ENCODE measurements at places on chromosomes 3 and 15.

DNA sequence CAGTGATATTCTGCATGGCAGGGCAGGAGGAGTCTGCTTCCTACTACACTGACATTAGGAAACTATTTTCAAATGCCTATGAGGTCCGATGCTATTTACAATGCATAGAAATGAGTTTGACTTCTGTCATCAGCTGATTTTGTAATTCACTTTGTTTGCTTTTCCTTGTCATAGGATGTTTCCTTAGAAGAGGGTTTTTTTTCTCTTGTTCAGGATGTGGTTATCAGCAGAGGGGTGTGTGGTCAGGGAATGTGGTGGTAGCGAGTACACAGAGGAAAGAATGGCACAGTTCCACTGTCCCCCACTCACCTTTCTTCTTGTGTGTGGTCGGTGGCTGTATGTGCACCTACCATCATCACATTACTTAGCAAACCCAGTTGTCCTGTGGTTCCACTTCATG is 231.5 kb downstream of the LRTM1 start:
- DNase-seq, result no peak

GRCh38 chr3:157868946-157869345 is 237.3 kb downstream of the SHOX2 start:
- DNase-seq, result no peak

- DNase-seq, result no peak
These were observed 831.0 kb upstream of the ARPP21 start for GRCh38 chr3:34808287-34808686.

GRCh38 chr15:85673326-85673725 is 121.4 kb downstream of the KLHL25 start:
- DNase-seq, result no peak

DNA sequence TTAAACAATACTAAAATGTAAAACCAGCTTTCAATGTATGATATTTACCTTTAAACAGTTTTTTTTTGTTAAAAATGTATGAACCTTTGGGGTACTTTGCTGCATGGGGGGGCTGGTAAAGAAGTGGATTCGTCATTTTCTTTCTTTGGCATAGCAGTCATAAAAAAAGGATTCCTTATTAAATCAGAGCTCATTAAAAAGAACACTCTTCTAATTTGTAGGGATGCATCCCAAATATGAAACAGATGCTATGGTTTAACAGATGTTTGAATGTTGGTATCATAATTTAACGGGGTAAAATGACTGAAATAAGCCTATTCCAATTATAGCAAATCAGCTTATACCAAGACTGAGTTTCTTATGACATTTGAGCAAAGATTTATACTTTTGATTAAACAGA is 234.4 kb downstream of the BBX start:
- DNase-seq, result no peak

- no peak for DNase-seq
These were observed 50.9 kb upstream of the DCBLD2 start for GRCh38 chr3:98952404-98952803.

DNA sequence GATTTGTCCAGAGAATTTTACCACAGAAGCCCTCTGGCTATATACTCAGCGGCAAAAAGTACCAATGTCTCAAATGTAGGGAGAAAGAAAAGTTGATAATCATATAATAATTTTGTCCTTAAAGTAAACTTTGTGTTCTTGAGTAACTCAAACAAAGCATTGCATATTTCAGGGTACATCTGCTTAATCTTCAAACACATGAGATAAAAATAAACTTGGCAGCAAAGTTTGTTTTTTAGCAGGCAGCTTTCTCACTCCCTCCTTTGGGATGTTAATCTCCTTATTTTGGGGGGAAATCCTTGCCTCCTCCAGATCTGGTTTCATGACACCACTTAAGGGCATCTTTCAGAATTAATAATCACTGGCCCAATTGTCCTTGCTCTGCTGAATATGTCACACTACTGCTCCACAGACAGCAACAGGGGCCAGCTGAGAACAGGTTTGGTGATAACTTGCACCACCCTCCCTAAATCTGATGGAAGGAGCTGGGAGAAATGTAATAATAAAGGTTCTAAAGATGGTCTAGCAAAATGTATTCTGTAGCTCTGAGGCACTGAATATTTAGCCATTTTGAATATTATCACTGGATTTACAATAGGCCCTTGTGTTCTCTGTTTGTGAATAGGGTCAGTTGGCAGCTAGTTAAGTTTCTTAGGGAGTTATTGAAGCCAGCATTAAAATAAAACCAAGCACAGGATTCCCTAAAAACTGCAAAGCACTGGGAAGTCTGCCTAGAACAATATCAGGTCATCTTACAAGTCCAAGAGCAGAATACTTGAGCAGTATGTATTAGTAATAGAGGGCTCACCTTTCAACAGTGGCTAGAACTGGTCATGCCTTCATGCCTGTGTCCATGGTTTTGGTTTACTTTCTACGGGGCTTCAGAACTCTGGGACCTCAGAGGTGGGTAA is 79.2 kb downstream of the EFL1 start:
- no peak for DNase-seq

- no peak for DNase-seq
These were observed 308.9 kb upstream of the TBC1D5 start for GRCh38 chr3:18051306-18051705.

GRCh38 chr3:138494607-138494929 is 60.2 kb downstream of the ESYT3 start:
- no peak for DNase-seq

DNA sequence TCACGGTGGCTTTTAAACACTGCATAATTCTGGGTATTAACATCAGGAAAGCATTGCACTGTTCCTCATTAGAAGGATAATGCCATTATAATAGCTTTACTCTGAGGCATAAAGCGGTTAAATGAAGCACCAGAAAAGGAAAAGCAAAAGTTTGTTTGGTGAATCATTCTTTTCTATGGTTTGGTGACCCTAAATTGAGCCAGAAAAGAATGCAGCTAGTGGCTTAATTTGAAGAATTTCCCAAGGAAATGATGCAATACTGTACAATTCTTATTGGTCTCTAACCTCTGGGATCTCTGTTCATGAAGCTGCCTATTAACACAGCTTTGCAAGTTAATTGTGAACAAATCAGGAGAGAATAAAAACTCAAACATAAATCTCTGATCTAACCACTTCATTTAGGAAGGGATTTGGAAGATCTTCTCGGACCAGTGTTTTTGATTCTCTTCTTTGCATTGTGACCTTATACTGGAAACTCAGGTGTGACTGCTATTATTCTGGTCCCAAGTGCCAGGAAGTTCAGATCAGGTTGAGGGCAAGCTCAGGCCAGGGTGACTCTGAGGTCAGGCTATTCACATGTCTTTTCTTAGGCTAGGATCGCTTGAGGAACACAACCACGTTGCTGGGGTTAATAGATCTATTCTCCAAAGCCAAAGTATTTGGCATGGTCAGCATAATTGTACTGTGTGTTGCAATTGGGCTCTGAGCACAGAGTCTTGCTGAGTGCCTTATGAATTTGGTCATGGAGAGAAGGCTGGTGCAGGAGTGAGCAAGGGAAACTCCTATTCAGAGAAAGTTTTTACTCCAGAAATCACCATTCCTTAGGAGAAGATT is 11.3 kb upstream of the DLG1 start:
- DNase-seq, result no peak

All from liver (tissue), 10 donors.